ENCODE measurements at places on chromosomes 12 and 14.
A peak's percentile ranks its signal among the peaks of the same experiment; 100 is the strongest.

DNA sequence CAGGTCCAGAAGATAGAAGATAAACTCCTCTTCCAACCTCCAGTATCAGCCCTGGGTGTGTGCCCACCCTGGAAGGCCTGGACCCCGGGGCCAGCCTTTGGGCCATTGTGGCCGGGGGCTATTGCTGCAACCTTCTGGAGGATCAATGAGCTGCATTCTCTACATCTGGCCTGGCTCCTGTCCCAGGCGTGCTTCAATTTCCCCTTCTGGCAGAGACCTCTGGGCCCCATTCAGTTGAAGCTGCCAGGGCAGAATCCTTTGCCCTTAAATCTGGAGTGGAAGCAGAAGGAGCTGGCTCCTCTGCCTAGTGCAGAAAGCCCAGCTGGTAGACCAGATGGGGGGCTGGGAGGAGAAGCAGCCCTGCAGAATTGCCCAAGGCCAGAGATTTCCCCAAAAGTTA is 10.0 kb downstream of the NYNRIN start:
- no peak for DNase-seq

- DNase-seq, result no peak
These were observed 13.8 kb downstream of the DERA start for GRCh38 chr12:15924956-15925355.

- DNase-seq, result peak; percentile 95
These were observed at the start of gene TCP11L2 for GRCh38 chr12:106302401-106303201. TCP11L2 (plus strand) TSS chr12:106302733; CDS start chr12:106311076, 8,343 bp downstream.

DNA sequence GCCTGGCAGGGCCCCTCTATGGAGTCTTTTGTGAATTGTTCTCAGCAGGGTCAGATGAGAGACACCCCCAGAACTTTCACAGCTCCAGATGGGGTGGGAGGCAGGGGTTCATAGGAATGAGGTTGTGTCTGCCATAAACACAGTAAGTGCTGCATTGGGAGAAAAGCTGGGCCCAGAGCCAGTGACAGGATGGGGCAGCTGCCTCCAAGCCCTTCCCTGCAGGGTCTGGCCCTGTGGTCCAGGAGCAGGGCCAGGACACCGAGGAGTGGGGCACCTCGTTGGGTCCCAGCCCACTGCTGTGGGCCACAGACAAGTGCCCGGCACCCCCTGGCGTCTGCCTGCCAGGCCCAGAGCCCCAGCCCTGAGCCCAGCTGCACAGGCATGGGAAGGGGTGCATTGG is 13.3 kb downstream of the INF2 start:
- no peak for DNase-seq
